ENCODE measurements at places on chromosomes 3 and 15.

DNA sequence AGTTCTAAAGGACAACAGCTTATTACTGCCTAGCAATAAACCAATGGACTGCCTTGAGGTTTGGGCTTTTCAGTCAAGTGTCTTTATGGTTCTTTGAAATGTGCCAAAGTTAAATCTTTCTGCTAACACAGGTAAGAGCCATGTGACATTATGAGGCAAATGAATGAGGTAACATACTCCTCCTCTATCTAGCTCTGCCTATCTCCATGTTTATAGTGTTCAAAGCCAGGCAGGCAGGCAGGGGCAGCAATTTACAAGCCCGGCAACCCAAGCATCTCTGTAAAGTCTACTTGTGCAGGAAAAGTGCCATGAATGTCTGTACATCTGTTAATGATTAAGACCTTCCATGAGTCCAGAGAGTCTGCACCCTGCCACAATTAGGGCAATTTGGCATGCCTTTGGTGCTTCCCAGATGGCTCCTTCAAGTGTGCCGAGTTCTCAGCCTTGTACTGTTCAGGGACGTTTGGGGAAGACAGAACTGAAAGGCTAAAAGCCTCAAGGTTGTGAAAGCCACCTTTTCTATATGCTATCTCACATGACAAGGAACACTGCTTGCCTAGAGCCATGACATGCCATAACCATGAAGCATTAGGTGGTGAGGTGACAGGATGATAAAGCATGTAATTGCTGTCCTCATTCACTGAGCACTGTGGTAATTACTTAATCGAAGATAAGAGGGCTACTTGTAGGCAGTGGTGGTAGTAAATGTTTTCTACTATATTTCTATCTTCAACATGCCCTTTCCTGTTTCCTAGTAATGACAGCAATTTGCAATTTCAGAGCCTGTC lies 41.4 kb upstream of the EIF1B start:
- DNase-seq = no peak

DNA sequence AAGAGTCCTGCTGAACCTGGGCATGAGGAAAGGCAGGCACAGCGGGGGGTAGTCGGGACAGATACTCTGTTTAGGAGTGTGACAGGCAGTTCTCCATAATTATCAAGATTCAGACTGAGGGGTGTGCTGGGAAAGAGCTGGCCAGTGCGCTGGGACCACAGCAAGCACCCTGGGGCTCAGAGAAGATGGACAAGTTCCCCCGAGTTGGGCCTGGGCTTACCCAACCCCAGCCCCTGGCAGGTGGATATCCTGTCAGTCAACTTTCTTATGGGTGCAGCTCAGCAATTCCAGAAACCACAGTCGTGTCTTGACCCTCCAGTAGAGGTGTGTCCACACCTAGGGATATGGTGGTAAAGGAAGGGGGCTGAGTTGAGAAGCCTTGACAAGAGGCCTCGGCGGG lies 49.2 kb upstream of the PRR20G start:
- DNase-seq = no peak

- no peak for DNase-seq
These were observed 315.6 kb upstream of the IL12A start for GRCh38 chr3:159672728-159673688.

DNA sequence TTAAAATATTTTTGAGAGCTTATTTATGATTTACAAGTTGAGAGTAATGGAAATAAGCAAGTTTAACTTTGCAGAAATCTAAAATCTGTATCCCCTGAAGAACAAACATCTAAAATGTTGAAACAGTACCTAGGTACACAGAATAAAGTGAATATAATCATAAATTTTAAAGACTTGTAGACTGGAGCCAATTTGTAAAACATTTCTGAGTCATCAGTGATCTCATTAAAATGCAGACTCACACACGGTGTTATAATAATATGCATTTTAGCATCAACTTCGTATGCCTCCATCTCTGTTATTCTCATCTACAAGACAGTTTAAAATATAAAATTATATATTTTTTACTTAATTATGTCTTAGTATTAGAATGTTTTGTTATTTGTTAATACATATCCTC lies 399.5 kb upstream of the GOLIM4 start:
- DNase-seq = no peak

All from left hindlimb (tissue), 1 donor.